ENCODE measurements at places on chromosomes 1 and 21.

- DNase-seq, result no peak
Measured at GRCh38 chr1:155254228-155254713, 1.0 kb downstream of the ENTREP3 start.

- DNase-seq, result no peak
Measured at GRCh38 chr1:206705191-206705590, 20.5 kb downstream of the MAPKAPK2 start.

GRCh38 chr1:109623601-109624161, 4.0 kb downstream of the AMPD2 start:
- DNase-seq, result peak; percentile 53

DNA sequence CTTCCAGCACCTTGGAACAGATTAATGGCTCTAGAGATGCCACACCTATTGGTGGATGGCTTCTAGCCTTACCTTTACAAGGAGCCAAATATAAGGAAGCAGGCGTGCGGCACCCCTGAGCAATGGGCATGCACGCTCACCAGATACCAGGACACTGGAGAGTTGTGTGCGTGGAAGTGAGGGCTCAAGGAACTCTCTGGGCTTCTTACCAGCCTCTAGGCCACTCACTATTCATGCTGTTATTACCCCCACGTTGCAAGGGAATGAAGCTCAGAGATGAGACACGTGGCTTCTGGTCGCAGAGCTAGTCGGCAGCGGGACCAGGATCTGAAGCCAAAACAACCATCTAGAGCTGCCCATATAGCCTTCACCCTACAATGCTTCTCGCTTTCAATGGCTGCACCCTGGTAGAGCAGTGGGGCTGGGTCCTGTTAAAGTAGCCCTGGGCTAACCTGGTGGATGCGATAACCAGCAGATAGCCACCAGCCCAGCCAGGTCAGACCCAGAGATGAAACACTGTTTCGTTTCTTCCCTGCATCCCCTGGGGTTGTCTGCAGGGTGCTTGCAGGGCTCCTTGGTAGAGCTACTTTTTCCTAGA, 396.4 kb upstream of the VAMP3 start:
- no peak for DNase-seq
